ENCODE measurements at places on chromosomes 16 and 17.

- no peak for DNase-seq
Measured at GRCh38 chr17:82685291-82685690, 13.2 kb downstream of the RAB40B start.

GRCh38 chr16:81661082-81661481 is 118.0 kb upstream of the PLCG2 start:
- DNase-seq: no peak

DNA sequence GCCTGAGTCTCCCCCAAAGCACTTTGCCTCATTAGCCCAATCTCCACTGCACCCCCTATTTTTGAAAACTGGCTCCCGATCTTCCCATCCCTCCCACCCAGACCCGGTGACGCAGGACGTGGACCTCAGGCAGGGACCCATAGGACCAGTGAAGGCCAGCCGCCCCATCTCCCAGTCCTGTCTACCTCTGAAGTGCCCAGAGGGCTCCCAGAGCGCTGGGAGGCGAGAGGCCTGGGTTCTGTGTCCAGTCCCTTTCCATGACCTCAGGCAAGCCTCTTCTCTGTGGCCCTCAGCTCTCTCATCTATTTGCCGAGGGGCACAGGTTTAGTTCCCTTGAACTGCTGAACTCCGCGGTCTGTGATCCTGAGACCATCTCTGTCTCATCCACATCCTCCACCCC is 714 bp downstream of the TNS4 start:
- no peak for DNase-seq

DNA sequence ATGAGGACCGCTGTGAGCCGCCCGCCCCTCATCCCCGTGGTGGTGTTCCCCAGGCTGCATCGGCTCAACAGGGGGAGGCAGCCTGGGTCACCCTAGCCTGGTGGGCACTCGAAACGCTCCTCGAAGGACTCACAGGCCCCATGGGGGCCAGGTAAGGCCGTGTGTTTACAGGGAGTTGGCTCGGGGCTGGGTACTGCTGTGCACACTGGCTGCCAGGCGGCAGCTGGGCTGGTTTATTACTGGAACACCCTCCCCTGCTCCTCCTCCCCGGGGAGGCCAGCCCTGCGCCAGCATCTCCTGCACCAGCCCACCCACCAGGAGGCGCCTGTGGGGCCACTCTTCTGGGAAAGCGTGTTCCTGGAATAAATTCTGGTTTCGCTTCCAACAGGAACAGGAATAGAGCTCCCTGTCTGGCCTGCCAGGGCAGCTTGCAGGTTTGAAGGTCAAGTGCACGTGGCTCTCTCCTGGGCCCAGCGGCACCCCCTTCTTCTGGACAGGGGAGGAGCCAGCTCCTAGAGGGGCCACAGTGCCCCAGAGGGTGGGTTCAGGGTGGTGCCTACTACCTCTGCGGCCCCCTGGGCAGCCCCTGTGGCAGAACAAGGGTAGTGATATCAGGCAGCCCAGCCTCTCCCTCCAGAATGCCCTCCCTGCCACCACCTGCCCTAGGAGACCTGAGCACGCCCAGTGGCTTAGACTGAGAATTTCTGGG is 11.3 kb downstream of the MCRIP1 start:
- no peak for DNase-seq

GRCh38 chr17:81577278-81578000 is 25.3 kb upstream of the FAAP100 start:
- DNase-seq: no peak

DNA sequence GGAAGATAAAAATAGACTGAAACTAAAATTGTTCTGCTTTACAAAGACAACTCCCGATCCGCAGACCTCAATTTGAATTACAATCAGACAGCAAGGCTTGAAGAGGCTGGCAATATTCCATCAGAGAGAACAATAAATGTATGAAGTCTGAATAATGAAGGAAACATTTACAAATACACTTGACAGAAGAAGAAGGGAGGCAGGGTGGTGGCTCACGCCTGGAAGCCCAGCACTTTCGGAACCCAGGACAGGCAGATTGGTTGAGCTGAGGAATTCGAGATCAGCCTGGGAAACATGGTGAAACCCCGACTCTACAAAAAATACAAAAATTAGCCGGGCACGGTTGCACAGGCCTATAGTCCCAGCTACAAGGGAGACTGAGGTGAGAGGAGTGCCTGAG is 14.6 kb downstream of the ODF4 start:
- no peak for DNase-seq

DNA sequence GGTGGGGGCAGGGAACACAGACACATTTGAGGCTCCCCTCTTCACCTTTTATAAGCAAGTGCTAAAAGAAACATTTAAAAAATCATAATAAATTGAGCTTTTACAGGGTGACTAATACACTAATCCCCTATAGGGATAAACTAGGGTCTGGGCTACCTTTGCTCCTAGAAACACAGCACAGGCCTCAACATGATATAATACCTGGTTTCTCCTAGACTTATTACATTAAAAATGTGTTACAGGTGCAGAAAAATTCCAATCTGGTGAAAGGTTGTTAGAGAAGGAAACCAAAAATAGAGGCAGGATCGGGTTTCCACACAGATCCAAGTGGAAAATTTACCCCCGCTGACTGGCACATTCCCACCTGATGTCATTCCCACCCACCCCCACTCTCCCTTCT is 124.7 kb upstream of the NOG start:
- no peak for DNase-seq

DNA sequence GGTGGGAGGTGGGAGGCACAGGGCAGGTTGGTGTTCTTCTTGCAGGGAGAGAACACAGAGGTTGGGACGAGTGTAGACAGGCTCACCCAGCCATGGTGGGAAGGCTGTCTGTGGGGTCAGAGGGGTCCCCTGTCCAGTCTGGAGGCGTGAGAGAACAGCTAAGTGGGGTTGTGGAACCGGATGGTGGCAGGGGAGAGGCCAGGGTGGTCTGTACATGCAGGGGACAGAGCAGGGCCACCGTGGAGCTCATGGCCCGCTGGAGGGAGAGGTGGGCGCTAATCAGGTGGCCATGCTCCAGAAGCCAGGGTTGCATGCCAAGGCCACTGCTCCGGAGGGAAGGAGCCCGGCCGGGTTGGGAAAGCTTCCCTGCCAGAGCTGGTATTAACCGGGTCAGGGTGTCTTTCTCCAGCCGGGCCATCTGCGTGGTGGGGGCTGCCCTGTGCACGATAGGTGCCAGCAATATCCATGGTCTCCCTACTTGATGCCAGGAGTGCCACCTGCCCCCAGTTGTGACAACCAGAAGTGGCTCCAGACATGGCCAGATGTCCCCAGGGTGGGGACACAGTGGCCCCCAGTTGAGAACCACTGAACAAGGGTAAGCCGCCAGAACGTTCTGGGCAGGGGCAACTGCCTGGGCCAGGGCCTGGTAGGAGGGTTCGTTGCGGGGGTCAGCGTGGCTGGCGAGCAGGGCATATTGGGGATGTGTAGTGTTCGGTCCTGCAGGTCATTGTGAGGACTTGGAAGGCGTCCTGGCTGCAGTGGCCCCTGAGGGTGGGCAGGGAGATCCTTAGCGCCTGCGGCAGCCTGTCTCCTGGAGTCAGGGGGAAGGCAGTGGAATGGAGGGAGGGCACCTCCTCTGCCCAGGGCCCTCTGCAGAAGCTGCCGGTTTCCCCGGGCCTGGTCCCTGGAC is 5.1 kb downstream of the SNN start:
- DNase-seq: no peak

DNA sequence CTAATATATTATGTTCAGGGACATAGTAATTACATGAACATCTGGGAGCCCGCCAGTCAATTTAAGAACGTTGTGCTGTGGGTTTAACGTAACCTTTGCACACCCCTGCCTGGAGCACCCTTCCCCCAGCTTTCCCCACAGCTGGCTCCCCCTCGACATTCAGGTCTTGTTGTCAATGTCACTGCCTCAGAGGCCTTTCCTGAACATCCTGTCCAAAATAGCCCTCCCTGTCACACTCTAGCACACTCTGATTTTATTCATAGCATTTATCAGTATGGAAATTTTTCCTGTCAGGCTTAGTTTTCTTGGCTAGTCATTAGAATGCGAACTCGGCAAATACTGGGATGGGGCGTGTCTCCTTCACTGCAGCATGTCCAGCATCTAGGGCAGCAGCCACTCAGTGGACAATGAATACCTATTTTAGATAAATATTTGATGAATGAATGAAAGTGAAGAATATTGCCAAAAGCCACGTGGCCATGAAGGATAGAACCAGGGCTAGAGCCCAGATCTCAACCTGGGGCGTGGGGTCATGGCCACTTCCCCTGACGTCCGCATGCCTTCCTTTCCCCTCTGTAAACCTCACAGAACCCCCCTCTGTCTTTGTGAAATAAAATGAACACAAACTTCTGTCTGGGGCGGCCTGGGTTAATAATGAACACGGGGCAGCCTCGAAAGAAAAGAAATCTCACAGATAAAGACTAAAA is 10.5 kb downstream of the PIK3R6 start:
- peak; percentile 15 for DNase-seq

GRCh38 chr16:62100651-62101050 is 64.4 kb upstream of the CDH8 start:
- peak; percentile 78 for DNase-seq

DNA sequence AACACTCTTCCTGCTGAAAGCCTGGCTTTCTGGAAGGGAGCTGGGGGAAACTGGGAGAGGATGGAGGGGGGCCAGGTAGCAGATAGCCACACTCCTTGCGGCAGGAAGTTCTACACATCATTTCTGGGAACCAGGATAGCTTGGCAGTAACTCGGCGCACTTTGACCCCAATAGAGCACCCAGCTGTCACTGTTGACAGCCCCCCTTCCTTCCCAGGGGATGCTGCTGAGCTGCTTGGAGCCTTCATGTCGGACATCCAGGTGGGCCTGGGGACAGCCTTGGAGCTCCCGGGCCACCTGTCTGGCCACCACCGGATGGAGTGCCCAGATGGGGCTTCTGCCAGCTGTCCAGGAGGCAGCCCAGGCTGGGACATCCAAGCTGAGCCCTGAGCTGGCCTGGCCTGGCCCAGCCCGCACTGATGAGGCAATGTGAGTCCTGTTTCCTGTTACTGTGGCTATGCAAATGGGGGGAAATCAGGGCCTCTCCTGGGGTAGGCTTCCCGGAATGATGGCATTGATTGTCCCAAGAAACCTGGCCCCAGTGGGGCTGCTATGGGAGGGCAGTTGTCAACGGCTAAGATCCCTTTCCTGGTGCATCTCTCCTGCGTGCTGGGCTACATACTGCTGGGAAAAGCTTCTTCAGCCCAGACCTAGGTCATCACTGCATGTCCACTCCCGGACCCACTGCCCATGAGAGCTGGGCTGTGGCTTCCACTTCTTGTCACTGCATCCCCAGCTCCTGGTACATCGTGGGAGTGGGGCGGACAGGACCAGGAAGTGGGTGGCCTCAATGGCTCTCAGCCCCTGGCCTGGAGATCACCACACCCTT is 50.0 kb downstream of the SOCS1 start:
- no peak for DNase-seq

DNA sequence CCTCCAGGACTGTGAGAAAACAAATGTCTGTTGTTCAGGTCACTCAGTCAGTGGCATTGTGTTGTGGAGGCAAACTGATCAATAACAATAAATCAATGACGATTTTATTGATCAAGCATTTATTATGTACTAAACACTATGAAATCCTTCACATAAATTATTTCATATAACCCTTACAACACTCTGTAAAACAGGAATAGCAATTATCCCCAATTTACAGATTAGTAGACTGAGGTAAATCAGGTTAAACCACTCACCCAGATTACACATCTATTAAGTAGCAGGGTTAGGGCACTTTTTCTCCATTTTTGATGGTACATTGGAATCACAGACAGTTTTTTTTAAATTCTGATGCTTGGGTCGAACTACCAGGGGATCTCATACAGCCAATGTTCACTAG is 372.8 kb upstream of the MAF start:
- no peak for DNase-seq

Measured in NCI-H748 treated with DMSO at 0.1 percent for 48 hours (cell line).